ENCODE measurements at places on chromosomes 5 and 9.

DNA sequence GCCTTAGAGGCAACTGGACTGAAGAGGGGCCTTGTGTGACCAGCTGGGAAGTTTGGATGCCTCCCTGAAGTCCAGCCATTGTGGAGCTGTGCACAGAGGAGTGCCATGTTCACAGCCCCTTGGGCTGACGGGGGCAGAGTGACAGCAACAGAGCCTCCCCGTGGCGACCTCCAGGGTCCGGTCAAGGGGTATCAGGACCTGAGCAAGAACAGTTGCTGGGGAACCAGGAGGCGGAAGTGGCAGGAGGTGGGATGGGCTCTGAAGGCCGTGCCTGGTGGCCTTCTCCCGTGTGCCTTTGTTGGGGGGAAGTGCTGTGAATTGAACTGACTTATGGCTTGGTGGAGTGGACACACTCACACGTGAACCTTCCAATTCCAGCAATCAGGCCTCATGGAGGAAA, 14.0 kb downstream of the BNIP1 start:
- no peak for DNase-seq

DNA sequence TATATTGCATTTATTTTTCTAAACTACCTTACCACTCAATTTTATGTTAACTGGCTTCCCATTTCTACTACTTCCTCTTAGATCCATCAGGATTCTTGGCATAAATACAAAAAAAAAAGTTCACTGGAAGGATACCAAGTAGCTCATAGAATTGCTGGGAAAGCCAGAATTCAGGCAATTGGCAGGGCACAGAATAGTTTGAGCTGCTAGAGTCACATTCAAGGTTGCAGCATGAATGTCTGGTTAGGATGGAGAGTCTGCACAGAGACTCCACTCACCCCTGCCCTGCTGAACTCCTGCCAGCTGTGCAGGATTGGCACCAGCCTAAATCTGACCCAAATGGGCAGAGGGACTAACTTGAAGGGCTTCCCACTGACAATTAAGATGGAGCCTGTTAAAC, 4.9 kb upstream of the AMACR start:
- no peak for DNase-seq

GRCh38 chr9:8223861-8224260, 424.3 kb upstream of the DMAC1 start:
- DNase-seq = no peak

- no peak for DNase-seq
Observed at GRCh38 chr5:138972230-138972629, 97.1 kb upstream of the LRRTM2 start.

- no peak for DNase-seq
Observed at GRCh38 chr9:121354141-121354540, 15.9 kb downstream of the STOM start.

DNA sequence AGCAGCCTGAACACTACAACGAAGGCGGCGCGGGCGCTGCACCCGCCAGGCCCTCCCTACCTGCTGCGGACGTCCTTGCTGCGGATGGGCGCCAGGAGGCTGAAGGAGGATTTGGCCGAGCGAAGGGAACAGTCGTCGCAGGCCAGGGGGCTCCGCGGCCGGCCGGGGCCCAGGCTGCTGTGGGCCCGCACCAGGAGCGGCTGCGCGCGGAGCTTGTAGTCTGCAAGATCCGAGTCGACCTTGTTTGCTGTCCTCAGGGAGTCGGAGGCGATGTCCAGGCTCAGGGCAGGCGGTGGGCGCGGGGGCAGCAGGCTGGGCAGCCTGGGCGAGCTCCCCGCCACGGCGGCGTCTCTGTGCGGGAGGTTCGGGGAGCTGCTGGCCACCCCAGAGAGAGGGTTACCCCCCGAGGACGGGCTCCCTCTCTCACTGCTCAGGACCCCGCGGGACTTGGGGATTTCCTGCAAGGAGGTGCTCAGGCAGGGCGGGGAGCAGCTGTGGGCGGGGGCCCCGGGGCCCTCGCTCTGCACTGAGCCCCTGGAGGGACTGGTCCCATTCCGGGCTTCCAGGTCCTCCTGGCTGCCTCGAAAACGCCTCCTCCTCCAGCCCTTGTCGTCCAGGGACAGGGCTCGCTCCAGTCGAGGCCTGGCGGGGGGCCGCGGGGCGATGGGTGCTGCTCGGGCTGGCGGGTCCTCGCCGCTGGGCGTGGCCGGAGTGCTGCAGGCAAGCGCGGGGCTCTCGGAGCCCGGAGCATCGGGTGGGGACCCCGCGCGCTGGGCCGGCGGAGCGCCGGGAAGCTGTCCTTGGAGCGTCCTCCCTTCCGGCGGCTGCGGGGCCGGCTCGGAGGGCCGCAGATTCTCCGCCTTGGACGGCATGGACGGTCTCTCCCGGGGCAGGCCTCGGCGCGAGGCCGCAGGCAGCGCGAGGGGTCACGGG, 831 bp downstream of the INPP5E start:
- DNase-seq = no peak

DNA sequence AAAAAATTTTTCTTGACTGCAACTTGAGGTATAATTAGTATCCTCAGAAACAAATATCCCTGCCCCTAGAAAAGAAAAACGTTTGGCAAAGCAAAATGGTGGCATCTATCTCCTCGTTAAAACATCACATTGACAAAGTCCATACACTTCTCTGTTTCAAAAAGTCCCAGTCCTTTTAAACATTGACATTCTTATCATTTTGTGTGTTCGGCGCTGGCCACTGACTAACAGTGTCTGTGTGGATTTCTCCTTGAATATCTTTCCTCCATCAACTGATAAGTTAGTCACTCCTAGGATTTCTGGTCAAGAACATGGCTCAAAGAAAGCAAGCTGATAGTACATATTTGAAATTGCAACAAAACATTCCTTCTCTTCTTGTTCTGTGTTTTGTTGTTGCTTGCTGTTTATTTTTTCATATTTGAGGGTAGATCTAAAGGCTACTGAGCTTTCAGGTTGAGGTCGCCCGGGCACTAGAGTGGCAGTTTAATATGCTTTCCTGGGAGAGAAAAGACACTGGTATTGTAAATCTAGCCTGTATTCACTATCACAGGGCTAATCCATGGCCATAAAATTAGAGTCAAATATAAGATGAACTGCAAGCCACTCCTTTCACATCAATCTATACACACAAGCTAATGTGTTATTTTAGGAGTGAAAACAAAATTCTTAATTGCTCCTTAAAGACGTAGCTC, 8.5 kb upstream of the PPIC start:
- DNase-seq = no peak

GRCh38 chr9:13648068-13648467, 368.6 kb upstream of the MPDZ start:
- no peak for DNase-seq

DNA sequence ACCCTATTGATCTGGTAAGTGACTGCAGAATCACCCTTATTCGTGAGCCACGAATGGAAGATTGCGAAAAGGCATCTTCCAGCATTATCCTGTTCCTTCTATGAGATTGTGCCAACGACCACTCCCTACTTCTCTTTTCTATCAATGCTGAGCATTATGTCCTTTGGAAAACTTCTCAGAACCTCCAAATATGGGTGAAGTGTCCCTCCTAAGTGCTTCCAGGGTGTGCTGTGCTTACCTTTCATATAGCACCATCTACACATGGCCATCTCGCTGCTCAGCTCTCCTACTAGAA, 14.7 kb upstream of the LCP2 start:
- no peak for DNase-seq

DNA sequence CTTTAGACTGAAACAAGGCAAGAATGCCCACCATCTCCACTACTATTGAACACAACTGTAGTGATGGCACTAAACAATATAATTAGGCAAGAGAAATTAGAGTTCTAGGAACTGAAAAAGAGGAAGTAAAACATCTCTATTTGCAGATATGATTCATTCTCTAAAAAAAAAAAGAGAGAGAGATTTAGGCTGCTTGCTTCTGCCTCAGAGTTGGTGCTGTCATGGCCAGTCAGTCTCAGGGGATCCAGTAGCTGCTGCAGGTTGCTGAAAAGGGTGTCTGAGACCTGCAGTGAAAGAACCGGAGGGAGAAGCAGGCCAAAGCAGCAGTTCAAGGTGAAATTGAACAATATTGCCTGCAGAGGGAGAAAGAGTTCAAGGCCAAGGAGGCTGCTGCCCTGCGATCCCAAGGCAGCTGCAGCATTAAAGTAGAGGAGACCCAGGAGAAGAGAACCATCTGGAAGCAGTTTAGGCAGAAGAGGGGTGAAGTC, 72.5 kb downstream of the AP3B1 start:
- no peak for DNase-seq

- DNase-seq = peak; percentile 3
Observed at GRCh38 chr5:141763541-141763940, 81.5 kb upstream of the ARAP3 start.

- no peak for DNase-seq
Observed at GRCh38 chr5:172186114-172186695, 1.8 kb downstream of the STK10 start.

- no peak for DNase-seq
Observed at GRCh38 chr5:142277796-142278195, 47.0 kb downstream of the SPRY4 start.

- DNase-seq = no peak
Observed at GRCh38 chr5:17907094-17907493, 272.8 kb downstream of the TAF11L14 start.

DNA sequence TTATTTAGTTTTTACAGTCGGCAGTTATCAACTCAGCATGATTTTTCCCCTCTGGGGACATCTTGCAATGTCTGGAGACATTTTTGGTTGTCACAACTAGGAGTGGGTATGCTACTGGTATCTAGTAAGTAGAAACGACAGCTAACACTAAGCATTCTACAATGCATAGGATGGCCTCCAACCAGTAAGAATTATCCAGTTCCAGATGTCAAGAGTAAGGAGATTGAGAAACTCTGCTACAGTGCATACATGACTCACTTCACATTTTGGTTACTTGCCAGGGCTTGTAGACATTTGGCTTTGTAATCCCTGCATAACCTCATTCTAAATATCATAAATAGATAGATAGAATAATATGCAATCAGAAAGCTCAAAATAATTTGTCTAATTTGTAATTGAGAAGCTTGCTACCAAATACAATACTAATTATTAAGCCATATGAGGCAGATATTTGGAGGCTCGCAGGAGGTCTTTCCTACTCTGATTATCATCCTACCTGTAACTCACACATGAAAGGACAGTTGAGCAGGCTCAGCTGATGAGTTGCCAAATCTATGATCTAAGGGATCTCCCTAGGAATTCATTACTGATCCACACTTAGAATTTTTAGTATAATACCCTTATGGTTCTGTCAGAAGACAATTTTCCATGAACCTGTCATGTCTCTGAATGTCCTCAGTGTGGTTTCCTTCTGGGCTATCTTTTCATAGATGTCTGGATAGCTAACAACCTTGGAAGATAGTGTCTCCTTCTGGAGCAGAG, 346.9 kb upstream of the TLE4 start:
- no peak for DNase-seq

DNA sequence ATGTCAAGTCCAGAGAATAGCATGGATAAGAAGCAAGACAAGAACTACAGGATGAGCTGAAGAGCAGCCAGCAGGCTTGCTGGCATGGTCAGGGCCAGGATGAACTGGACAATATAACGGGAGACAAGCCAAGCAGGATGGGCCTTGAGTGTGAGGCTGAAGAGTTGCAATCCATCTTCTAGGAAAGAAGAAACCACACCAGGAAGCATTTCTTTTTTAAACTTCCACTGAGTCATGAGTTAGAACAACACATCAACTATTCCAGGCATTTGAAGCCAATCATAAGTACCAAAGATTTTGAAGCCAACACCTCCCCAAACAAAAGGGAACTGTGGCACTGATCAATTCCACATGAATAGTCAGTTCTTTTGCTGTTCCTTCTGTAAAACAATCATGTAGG, 27.3 kb downstream of the SLC31A2 start:
- DNase-seq = no peak

DNA sequence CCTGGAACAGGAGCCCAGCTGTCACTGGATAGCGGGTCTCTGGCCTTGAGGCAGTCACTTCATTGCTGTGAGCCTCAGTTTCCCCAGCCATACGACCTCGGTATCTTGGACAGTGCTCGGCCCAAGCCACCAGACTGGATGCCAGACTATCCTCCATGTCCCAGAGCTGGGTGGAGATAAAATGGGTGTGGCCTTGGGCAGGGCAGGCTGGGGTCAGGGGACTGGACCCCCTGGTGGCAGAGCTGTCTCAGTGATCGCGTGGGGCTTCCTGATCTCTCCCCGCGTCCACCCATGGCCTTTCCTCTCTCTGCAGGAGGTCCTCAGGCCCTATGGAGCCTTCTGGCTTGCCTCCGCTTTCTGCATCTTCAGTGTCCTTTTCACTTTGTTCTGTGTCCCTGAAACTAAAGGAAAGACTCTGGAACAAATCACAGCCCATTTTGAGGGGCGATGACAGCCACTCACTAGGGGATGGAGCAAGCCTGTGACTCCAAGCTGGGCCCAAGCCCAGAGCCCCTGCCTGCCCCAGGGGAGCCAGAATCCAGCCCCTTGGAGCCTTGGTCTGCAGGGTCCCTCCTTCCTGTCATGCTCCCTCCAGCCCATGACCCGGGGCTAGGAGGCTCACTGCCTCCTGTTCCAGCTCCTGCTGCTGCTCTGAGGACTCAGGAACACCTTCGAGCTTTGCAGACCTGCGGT, 10.0 kb downstream of the SLC2A8 start:
- no peak for DNase-seq

GRCh38 chr5:14590949-14591348, 9.4 kb downstream of the OTULINL start:
- no peak for DNase-seq

- no peak for DNase-seq
Observed at GRCh38 chr9:134975253-134975652, 57.5 kb upstream of the FCN1 start.

- no peak for DNase-seq
Observed at GRCh38 chr5:160271836-160272235, 40.5 kb downstream of the CCNJL start.

- no peak for DNase-seq
Observed at GRCh38 chr5:8997542-8998070, 548.3 kb downstream of the SEMA5A start.

- no peak for DNase-seq
Observed at GRCh38 chr5:72005671-72006070, 101.6 kb upstream of the MAP1B start.

- DNase-seq = no peak
Observed at GRCh38 chr9:100160021-100160420, 61.0 kb downstream of the INVS start.

DNA sequence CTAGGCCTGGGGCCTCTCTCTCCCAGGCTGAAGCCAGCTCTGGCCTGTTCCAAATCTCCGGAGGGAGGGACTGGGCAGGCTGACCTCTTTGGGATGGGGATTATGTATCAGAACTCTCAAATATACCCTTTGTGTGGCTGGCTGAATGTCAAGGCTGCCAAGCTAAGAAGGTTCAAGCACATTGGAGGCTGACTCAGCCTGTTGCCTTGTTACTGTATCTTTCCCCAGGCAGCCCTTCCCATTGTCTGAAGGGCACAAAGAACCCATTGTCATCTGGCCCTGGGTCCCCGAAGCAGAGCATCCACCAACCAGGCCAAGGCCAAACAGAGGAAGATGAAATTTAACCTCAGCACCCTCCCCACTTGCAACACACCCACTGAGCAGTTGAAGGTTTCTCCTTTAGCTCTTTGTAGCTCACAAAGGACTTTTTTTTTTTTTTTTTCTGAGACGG, 7.3 kb upstream of the SPARC start:
- DNase-seq = no peak

DNA sequence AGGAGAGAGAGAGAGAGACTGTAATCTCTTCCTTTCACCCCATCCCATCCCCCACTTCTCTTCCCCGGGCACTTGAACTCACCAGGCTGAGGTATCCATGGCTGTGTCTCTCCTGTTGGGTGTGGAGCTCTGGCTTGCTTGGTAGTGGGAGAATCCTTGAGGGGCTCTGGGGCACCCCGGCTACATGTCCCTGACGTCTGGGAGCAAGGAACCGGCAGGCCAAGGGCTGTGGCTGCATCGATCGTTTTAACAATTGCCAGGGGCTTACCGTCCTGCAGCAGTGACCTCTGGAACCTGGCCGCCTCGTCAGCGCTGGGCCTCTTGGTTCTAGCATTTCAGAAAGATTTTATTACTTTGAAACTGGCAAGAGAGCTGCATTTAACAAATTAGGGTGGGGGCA, 30.0 kb downstream of the FGF18 start:
- DNase-seq = no peak

Data from NCI-H1417 (cell line).